ENCODE measurements at places on chromosomes 13 and 19. TPM values are rescaled to one million over a fixed set of nuclear protein-coding genes. Genes with fewer than 3 reads are reported as not detected.

DNA sequence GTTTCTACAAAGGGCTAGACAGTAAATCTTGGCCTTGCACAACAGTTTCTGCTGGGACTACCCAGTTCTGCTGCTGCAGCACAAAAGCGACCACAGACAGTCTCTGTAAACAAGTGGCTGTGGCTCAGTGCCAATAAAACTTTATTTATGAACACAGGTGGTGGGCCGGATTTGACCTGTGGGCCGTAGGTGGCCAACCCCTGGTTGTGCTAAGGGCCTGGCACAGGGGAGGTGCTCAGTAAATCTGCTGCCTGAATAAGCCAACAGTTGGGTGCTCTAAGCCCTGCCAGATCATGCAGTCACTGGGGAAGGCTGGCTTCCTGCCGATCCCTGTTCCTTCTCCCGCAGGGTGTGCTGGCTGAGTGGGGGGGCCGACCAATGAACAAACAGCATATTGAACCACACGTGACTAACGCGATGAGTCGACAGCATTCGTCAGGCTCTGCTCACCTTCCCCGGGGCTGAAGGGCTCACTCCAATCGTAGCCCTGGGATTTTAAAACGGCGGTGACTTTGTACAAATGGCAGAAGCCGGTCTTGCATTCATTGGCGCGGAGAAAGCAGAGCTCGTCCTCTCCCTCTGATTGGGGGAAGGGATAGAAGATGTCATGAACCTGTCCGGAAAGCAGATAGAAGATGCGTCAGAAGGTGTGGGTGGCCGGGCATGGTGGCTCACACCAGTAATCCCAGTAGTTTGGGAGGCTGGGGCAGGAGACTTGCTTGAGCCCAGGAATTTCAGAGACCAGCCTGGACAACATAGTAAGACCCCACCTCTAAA, 24.3 kb upstream of the MYDGF start:
- peak; percentile 69 for DNase-seq

- no peak for DNase-seq
These were observed 34.4 kb downstream of the ITGBL1 start for GRCh38 chr13:101486708-101487437.

- DNase-seq, result no peak
These were observed at the start of gene STRN4 for GRCh38 chr19:46746281-46747057. Gene STRN4 (minus strand): TSS chr19:46746450. CDS start chr19:46746430, 20 bp downstream.

Gene CNN2
- total RNA-seq, result 47.8 TPM

DNA sequence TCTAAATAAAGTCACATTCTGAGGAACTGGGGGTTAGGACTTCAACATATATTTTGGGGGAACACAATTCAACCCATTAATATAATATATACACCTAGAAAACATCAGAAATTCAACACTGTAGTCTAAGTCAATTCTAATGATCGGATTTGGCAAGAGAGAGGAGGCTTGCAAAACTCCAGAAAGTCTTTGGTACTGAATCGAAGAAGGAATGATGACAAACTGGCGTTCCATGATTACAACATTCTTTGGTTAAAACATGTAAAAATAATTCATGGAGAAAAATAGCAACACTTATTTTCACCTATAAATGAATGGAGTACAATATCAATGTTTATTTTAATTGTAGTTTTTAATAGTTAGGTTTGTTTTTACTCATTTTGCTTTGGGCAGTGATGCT, 62.4 kb downstream of the MBNL2 start:
- no peak for DNase-seq

- no peak for DNase-seq
These were observed 57.2 kb upstream of the SERPINE3 start for GRCh38 chr13:51282322-51282721.

Gene ZNF333
- 15.4 TPM for total RNA-seq

- no peak for DNase-seq
These were observed 3.6 kb downstream of the KCNK6 start for GRCh38 chr19:38323291-38323690.

Gene HIPK4
- 1.0 TPM for total RNA-seq

- peak; percentile 26 for DNase-seq
These were observed 208.9 kb upstream of the SOX1 start for GRCh38 chr13:111857846-111858560.

Gene KCTD12
- 48.9 TPM for total RNA-seq

Gene C5AR1
- 4.6 TPM for total RNA-seq

GRCh38 chr19:46226438-46226973, 3.0 kb upstream of the IGFL1 start:
- no peak for DNase-seq

Gene FAM83E
- total RNA-seq, result not detected

- no peak for DNase-seq
These were observed 56.2 kb downstream of the ARHGAP35 start for GRCh38 chr19:46917002-46917401.

DNA sequence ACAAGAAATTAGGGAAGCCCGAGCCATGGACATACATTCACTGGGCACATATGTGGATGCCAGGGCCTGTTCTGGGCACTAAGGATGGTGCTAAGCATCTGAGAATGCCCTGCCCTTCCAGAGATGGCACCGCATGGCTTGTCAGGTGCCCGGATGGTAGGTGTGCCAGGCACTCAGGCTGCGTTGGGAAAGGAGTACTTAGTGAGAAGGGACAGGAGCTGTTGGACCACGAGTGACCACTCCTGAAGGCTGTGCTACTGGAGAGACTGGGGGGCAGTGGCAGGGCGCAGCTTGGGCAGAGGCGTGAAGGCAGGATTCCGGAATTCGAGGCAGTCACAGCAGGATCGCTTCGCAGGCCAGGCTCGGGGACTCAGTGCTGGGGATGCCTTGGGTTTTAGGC, 38.0 kb upstream of the EHD2 start:
- DNase-seq, result no peak

DNA sequence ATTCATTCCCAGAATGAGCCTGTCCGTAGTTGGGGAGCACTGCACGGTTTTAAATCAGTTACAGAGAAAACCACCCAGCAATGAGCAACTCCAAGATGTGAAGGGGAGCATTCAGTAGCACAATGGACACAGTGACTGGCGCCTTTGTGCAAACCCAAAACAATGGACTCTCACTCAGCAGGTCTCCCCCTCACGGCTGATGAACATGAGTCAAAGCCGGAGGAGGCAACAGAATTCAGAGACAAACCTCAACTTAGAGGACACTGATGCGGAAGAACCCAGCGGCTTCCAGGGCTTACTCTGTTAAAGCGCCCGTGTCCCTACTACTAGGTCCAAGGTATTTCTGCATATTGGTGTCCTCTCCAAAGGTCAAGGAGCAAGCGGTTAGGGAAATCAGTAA, 17.7 kb downstream of the PLEKHF1 start:
- DNase-seq, result no peak

GRCh38 chr19:17358395-17358794, 18.7 kb downstream of the PLVAP start:
- DNase-seq, result no peak

DNA sequence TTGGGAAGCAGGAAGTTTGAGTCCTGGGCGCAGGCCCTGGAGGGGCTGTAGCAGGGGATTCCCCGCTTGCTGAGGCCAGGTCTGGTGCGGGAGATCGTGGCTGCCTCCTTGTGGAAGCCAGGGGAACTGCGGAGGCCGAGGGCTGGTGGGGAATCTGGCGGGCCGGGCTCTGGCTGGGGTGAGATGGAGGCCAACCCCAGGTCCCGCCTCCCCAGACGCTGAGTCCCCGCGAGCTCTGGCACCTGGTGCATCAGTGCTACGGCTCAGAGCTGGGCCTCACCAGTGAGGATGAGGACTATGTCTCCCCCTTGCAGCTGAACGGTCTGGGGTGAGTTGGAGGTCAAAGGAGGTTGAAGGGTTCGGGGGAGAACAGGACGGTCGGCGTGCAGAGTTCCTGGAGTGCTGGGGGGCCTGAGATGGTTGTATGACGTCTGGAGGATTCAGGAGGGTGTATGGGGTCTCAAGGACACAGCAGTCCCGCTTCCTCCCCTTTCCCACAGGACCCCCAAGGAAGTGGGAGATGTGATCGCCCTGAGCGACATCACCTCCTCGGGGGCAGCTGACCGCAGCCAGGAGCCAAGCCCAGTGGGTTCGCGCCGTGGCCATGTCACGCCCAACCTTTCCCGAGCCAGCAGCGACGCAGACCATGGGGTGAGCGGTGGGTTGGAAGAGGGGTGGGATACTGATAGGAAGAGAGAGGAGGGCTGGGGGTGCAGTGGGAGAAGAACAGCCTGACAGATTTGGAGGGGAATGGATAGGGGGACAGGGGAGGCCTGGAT, 13.1 kb downstream of the GRAMD1A start:
- DNase-seq, result peak; percentile 86

DNA sequence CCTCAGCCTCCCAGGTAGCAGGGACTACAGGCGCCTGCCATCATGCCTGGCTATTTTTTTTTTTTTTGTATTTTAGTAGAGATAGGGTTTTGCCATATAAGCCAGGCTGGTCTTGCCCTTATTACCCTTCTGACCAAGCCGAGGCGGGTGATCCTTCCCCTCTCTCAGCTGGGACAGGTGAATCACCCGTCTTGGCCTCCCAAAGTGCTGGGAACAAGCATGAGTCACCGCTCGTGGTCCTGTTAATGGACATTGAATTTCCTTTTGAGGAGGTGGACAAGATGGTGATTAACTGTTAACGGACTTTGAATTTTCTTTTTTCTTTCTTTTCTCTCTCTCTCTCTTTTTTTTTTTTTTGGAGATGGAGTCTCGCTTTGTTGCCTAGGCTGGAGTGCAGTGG, 10.6 kb downstream of the CD70 start:
- DNase-seq, result no peak

DNA sequence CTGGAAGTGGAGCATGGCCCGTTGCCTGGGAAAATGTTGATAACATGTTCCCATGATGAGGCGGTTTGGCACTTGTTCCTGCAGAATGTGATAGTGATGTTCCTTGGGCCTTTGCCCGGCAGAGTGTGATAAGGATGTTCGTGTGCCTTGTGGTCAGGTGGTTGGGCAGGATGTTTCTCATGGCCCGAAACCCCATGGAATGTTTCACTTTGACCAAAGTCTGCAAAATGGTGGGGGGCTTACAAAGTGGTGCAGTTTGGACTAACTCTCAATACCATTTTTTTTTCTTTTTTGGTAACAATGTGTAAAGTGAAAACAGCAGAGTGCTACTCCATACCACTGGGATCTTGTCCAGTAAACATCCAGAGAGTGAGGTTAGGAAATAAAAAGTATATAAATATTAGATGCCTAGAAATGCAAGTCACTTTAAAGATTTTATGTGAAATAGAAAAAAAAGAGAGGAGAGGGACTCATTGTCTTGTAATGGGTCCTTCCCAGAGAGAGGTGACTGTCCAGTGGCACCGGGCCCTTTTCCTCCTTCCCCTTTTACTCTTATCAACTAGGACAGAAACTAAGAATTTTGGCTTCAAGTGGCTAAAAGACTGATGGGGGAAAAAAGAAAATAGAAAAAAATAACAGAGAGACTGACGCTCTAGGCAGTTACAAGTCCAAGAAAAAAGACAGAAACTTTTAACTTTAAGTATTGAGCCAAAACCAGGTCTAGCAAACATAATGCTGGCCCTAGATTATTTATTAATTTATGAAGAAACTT, 5.7 kb downstream of the FPR3 start:
- peak; percentile 94 for DNase-seq

GRCh38 chr19:7393459-7393858, 44.7 kb downstream of the ARHGEF18 start:
- DNase-seq, result no peak

DNA sequence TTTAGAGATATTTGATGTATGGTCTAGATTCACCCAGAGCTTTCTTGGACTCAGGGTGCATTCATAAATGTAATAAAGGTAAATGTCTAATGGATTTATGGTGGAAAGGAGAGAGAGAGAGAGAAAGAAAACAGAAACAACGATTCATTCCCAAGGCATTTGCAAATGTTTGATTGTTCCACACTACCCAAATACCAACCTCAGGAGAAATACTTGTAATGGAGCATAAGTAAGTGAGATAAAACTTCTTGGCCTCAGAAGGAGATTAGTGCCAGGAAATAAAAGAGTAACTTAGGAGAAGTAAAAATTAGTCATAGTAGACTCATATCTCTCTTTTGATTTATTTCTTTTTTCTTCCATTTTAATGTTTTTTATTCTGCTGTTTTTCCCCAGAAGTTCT, 40.6 kb upstream of the DGKH start:
- DNase-seq, result no peak

- DNase-seq, result no peak
These were observed 56.0 kb upstream of the SIAH3 start for GRCh38 chr13:45907503-45907902.

DNA sequence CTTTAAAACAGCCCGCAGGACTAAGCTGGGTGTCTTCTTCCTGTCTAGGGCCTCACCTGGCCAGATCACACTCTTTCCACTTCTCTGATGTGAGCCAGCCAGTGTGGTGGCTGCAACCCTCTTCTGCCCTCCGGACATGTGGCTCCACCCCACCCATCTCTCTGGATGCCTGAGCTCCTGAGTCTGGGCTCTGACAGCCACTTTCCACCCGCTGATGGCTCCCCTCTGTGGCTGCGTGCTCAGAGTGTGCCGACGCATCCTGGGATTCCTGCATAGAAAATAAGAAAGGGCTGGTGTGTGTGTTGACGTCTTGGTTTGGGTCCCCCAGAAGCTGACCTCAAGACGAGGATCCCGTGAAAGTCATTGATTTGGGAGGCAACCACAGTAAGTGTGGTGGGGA, 181.6 kb downstream of the URI1 start:
- no peak for DNase-seq

DNA sequence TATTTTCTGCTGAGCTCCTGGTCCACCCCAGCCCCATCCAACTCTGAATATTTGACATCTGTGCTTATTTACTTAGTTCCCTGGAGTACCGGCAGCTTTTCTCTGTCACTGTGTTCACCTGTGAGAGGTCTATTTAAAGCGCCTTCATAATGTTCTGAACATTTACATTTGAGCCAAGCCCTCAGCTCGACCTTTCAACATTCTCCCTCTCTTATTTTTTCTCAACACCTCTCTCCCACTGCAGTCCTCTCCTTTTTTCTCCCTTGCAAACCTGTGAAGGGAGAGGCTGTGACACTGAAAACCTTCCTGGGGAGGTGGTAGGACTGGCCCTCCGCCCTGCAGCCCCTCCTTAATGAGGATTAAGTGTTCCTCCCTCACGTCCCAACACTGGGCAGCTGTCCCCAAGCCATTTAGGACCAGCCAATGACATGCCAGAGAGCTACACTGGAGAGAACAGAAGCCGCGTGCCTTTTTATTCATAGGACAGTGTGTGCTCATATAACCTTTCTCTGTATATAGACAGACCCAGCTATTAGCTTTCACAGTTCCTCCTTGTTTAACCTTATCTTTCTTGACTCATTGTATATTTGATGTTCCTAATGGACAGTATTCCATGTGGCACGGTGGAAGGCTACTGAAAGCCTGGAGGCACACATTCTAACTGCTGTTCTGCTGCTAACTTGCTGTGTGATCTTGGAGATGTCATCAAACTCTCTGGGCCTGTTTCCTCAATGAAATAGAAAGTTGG, 134.8 kb downstream of the NUFIP1 start:
- peak; percentile 57 for DNase-seq

Gene ZNF667
- total RNA-seq, result 5.3 TPM

GRCh38 chr19:45791744-45792469, 738 bp downstream of the DMWD start:
- DNase-seq, result no peak

Gene PRRG2
- total RNA-seq, result 2.3 TPM
